ENCODE measurements at places on chromosomes 1 and 21.

DNA sequence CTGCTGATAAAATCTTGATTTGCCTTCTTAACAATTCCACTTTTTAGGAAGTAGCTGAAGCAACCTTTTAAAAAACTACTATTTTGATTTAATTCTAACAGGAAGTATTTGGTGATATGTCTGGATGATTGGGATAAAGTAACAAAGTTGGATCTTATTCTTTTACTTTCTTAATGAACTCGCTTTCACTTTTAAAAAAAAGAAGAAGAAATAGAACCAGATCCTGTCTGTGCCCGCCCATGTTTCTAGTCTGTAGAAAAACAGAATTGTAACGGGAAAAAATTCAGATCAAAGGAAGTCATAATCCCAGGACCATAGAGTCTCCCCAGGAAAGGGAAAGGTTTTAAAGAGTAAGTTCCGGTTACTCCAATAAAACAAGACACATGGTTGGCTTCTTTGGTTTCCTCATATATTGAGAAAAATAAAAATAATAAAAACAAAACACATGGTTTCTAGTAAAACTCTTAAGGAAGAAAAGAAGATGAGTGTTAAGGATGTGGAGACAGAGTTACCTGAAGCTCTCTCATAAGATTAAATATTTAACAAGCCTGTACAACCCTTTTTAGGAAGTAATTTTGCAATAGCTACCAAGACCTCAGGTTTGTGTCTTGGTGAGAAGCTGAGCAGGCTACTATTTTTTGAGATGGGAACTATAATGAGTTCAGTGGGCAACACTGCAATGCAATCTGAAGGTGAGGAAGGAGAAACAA is 4.9 kb downstream of the CD48 start:
- no peak for DNase-seq

DNA sequence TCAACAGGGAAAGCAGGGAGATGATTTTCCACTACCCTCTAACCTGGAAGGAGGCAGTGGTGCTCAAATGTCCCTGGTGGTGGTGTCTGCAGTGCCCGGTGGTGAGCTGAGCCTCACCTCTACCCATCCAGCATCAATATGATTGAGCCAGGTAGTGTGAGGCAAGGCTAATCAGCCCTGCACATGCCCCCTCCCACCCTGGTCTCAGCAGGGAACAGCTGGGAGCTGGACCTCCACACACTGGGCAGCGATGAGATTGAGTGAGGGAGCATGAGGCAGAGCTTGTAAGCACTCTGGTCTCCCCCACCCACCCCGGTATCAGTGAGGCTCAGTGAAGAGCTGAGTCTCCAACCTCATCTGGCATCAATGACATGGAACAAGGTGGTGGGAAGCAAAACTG is 634.3 kb downstream of the PTPRU start:
- DNase-seq: no peak

- no peak for DNase-seq
These were observed 63.4 kb upstream of the LAX1 start for GRCh38 chr1:203701606-203702005.

DNA sequence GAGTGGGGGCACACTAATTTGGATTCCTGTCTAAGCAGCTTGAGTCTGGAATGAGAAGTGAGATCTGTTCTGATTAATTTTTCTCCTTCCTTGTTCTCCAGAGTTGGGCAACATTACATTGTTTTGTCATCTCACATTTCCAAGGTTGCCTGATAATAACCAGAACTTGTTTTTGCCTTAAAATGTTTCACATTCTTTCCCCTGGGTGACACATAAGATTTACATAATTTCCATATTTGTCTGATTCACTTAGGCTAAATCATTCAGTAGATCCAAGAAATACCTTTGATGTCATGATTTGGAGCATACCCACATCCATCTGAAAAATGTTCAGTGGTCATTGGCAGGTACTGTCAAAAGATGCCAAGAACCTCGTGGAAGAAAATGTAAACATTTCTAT is 60.3 kb downstream of the XCL2 start:
- no peak for DNase-seq

GRCh38 chr1:111205714-111206050 is 5.2 kb upstream of the DENND2D start:
- DNase-seq: no peak

DNA sequence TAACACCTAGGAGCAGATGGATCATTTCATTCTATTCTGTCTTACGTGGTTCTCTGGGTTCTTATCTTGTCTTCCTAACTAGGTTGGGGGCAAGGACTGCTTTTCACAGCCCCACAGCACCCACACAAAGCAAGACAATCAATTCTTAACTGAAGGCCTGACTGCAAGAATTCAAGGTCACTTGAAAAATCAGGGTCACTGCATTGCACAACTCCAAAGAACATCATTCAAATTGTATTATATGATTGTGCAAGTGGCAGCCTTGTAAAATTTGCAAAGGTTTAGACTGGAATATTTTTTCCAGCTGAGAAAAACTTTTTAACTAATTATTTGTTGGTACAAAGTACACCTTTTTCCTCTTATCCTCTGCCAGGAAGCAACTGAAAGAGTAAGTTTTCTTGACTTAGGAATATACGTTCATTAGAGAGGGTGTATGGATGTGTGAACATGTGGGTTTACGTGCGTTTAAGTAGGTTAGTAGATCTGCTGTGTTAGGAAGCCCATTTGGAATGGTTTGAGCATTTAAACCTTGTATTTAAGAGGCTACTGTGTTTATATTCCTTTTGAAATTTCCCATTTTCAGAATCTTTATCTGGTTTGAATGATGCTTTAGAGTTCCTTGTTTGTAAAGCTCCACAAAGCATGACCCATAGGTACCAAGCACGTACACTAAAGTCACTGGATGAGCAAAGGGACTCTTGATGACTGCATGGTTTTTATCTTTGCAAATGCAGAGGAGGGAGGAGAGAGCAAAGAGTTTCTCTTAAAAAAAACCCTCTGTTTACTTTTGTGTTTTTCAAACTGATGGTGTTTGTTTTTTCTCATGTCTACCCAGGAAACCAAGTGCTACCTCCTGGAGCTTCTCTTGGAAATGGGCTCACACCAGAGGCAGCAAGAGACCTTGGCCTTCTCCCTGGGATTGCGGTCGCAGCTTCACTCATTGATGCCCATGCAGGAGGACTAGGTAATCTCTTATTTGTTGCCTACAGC is 214.9 kb downstream of the FGGY start:
- DNase-seq: no peak

GRCh38 chr1:48773133-48773532 is 3.6 kb downstream of the BEND5 start:
- DNase-seq: no peak

GRCh38 chr1:8133657-8134430 is 107.7 kb upstream of the ERRFI1 start:
- DNase-seq: no peak

- no peak for DNase-seq
These were observed 38.8 kb downstream of the PARP1 start for GRCh38 chr1:226369110-226369509.

DNA sequence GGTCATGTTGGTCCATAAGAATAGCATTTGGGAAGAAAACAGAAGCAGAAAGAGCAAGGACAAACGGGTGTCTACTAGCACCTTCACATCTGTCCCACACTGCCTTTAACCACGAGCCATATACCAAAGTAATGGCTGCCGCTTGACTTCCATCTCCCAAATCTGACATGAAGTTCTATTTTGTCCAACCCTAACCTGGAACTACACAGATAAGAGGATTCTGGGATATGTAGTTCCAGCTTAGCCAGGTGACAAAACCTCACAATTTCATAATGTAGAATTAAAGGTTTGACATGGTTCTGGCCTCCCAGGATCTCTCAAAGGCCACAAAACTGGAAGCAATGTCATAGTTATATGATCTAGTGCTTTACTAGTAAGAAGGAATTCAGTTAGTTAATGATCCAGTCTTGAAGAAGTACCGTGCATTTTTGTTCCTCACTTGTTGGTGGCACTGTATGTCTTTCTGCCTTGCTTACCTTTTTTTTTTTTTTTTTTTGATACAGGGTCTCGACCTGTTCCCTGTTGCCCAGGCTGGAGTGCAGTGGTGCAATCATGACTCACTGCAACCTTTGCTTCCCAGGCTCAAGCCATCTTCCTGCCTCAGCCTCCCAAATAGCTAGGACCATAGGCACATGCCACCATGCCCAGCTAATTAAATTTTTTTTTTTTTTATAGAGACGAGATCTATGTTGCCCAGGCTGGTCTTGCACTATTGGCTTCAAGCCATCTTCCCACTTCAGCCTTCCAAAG is 17.5 kb downstream of the PTGFRN start:
- no peak for DNase-seq

DNA sequence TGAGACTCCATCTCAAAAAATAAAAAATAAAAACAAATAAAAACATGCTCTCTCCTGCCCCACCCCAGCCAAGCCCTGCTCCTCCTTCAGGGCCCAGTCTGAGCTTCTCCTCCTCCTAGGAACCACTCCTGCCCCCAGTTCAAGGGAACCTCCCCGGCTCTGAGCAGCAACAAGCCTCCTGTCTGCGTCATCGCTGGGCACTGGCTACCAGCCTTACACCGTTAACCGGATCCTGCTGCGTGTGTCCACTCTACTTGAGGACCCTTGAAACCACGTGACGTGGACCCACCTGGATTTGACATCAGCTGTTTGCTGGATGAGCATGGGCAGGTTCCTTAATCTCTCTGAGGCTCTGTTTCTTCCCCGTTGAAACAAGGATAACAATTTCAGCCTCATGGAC is 1.6 kb upstream of the TAS1R2 start:
- no peak for DNase-seq

DNA sequence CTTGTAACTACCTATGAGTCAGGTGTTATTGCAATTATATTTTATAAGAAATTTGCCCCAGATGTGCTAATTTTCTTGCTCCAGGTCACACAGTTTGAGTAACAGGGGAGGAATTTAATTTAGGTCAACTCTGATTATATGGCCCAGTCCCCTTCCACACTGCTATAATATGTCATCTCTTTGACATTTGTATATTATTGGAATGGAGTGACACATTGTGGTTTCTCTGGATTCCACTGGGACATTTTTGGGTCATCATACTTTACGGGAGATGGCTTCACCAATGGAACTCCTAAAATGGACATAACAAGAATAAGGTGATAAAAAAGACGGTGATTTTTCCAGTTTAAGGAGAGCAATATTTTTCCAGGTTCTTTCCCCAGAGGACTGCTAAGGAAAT is 191.2 kb downstream of the DISC1 start:
- no peak for DNase-seq

DNA sequence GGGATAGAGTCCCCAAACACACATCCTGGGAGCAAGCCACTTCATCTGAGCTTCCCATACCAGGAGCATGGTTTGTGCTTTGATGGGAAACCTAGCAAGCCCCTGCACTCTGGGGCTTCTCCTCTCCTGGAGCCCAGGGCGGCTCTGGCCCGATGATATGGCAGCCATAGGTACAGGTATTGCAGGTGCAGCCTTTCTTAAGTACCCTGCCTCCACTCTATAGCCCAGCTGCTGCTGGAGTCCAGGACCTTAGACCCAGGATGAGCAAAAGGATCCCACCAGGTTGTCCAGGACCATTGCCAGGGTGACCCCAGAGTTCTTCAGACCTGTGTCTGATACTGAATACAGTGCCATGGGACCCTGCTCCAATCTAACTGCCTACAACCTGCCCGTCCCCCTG is 4.2 kb downstream of the C1orf226 start:
- no peak for DNase-seq

DNA sequence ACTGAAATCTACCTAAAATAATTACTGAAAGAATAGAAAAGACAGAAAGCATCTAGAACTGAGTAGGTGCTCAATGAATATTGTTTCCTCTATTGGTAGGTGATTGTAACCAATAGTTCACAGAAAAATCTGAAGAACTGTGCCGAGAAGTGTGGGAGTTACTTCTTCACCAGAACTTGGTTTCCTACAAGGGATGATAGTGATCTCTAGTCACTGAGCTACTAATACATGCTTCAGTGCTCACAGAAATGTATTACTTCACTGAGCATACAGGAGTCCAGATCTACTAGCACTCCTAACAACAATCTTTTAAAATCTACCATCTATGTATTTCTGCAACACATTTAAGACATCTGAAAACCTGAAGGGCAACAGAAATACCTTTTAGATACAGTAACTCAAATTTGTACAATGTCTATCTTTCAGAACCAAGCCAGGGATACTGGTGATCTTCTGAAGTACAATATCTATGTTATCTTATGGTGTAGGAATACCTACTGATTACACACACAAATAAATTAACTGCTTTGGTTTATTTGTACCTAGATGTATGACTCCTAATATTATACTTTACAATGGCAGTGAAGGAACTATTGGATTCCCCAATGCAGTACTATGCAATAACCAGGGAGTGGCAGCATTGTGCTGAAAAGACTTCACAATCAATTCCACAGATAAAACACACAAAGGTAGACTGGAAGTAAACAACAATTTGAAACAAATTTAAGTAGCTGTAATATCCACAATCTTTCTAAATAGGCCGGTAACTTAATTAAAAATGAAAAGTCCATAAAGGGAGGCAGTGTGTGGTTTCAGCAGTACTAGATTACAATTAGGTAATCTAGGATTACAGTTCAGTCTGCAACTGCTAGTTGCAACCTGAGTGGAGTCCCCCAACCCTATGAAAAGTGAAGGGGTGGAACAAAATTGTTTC is 243.0 kb downstream of the SLC45A1 start:
- peak; percentile 26 for DNase-seq

GRCh38 chr1:181349512-181349911 is 133.8 kb upstream of the CACNA1E start:
- no peak for DNase-seq

DNA sequence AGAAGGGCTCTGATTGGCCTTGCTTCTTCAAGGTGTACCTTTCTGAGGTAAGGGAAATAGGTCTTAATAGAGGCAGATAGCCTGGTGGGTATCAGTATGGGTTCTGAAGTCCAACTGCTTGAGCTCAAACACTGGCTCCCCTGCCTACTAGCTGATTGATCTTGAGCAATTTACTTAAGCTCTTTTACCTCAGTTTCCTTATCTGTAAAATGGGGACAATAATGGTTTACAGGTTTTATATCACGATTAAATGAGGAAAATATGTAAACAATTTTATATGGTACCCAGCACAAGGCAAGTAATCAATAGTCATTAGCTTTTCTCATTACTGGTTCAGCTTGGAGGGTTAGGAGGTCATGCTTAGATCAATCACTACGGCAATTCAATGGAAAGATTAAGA is 75.8 kb upstream of the VTCN1 start:
- no peak for DNase-seq

GRCh38 chr1:204274446-204274845 is 60.7 kb upstream of the GOLT1A start:
- DNase-seq: no peak

Data from T-helper 1 cell (primary cell).